Activated CD4-positive, alpha-beta T cell treated with anti-CD3 and anti-CD28 coated beads, Interleukin-2, amount 50 U/mL, for 16 hours (primary cell): ENCODE measurements at places on chromosomes 5 and 9.

DNA sequence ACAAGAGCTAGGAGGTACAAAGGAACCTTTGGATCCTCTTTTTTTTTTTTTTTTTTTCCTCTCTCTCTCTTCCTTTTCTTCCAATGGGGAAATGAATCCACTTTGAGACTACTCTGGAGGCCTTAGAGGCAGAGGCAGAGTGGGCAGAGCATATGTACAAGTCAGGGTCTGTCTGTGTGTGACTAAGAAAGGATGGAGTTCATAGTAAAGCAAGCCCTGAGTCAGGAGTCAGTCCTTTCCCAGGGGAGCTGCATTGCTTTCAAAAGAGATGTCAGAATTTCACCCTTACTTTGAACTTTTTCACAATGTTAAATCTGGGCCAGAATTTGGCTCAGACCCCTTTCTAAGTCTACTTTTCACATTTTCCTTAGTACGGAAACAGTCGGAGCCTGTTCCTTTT, 792.4 kb upstream of the C9orf72 start:
- DNase-seq: no peak

- DNase-seq: no peak
These were observed 17.2 kb downstream of the SLC1A1 start for GRCh38 chr9:4507306-4508130.

DNA sequence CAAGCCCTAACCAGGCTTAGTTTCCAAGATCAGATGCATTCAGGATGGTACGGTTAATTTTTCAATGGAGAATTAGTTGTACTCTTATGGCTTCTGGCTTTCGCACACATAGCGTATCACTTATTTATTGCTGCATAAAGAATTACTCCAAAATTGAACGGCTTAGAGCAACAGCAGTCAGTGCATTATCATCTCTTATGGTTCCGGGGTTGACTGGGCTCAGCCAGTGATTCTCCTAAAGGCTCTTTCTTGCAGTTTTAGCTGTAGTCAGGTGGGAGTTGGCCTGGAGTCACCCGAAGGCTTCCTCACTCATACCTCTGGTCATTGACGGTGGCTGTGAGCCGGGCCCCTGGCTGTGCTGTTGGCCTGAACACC, 595 bp upstream of the GRHPR start:
- DNase-seq: no peak

GRCh38 chr5:81572201-81572600, 178.3 kb upstream of the ACOT12 start:
- no peak for DNase-seq

- no peak for DNase-seq
These were observed 18.8 kb downstream of the RAPGEF1 start for GRCh38 chr9:131721076-131721475.

DNA sequence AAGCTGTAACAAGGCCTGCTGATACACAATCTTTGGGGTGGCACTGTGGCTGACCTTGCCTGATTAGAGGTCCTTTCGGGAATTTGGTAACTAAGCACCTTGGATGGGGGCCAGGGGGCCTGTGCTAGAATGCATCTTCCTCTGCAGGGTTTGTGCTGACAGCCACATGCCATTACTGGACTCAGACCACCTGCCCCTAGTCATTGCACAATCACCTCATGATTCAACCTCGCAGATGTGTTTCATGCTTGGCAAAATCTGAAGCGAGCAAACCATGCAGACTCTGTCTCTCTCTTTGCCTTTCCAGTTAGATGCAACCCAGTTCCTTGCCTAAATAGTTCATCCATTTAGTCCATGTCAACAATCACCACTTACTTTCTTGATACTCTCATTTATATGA, 96.5 kb upstream of the ERCC6L2 start:
- DNase-seq: no peak

GRCh38 chr5:112025757-112026156, 268.8 kb upstream of the NREP start:
- DNase-seq: no peak
